ENCODE measurements at places on chromosomes 5 and 9.

GRCh38 chr5:174448662-174449061, 275.7 kb upstream of the MSX2 start:
- H3K4me1 ChIP-seq: no peaks in the 10 kb centered on the region
- H3K27me3 ChIP-seq: peaks cover 5% of the 10 kb centered on the region
- no peak overlapping the region for H3K27ac ChIP-seq
- no peaks in the 10 kb centered on the region for H3K36me3 ChIP-seq
- no peak overlapping the region for H3K4me3 ChIP-seq

GRCh38 chr5:74866596-74867162, 492 bp upstream of the FAM169A start:
- H3K27ac ChIP-seq: peak overlapping the region; percentile 67
- peaks cover 2% of the 10 kb centered on the region for H3K27me3 ChIP-seq

DNA sequence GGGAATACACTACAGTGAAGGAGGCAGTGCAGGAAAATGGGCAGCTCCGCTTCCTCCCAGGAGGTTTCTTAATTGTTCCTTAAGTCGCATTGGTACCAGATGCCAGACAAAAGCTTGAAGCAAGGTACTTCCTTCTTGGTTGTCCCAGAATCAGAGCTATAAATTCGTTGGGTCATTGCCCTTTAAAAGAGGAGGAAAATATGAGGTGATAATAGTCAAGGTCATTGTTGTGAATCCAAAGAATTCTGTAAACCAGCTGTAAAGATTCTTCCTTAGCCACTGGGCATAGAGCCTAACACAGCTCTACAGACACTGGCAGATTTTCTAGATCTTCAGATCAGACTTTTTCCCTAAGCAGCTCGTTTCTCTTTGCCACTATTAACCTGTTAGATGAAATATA, 444.1 kb upstream of the TLE4 start:
- H3K27ac ChIP-seq: no peak overlapping the region
- peaks cover 13% of the 10 kb centered on the region for H3K27me3 ChIP-seq
- H3K4me3 ChIP-seq: no peak overlapping the region
- DNase-seq: no peak
- no peaks in the 10 kb centered on the region for H3K36me3 ChIP-seq
- H3K4me1 ChIP-seq: no peaks in the 10 kb centered on the region

- H3K36me3 ChIP-seq: no peaks in the 10 kb centered on the region
- no peaks in the 10 kb centered on the region for H3K27me3 ChIP-seq
- no peaks in the 10 kb centered on the region for H3K4me1 ChIP-seq
- no peak overlapping the region for H3K27ac ChIP-seq
- no peak overlapping the region for H3K4me3 ChIP-seq
- no peak for DNase-seq
These were observed 4.8 kb downstream of the CYFIP2 start for GRCh38 chr5:157270771-157271170.

- no peak for DNase-seq
- no peaks in the 10 kb centered on the region for H3K27me3 ChIP-seq
- peak overlapping the region; percentile 68 for H3K27ac ChIP-seq
- H3K4me1 ChIP-seq: peaks cover 12% of the 10 kb centered on the region
These were observed 550 bp upstream of the TMEM245 start for GRCh38 chr9:109120204-109120789.

DNA sequence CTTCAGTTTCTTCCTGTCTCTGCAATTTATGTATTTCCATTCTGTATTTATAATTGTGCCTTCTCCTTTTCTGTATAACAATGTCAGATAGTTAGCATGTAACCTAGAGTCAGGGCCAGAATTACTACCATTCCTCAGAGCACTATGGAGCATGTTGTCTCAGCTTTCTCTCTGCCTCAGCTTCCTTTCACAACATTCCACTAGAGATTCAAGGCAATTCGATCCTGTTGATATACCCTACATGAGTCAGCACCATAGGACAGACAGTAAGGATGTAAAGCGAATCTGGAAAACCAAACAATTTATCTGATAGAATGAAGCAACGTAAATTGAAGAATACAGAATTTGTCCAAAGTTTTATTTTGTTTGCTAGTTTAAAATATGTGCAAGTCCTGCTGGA, 728.3 kb upstream of the SEMA6A start:
- no peaks in the 10 kb centered on the region for H3K36me3 ChIP-seq
- H3K27me3 ChIP-seq: no peaks in the 10 kb centered on the region
- no peak for DNase-seq
- no peak overlapping the region for H3K4me3 ChIP-seq

All from A673 (cell line).